Stimulated activated CD8-positive, alpha-beta memory T cell treated with anti-CD3 and anti-CD28 coated beads, Interleukin-4, amount 100 ng/mL, for 1 hour (primary cell): ENCODE measurements at places on chromosomes 5 and 9.

DNA sequence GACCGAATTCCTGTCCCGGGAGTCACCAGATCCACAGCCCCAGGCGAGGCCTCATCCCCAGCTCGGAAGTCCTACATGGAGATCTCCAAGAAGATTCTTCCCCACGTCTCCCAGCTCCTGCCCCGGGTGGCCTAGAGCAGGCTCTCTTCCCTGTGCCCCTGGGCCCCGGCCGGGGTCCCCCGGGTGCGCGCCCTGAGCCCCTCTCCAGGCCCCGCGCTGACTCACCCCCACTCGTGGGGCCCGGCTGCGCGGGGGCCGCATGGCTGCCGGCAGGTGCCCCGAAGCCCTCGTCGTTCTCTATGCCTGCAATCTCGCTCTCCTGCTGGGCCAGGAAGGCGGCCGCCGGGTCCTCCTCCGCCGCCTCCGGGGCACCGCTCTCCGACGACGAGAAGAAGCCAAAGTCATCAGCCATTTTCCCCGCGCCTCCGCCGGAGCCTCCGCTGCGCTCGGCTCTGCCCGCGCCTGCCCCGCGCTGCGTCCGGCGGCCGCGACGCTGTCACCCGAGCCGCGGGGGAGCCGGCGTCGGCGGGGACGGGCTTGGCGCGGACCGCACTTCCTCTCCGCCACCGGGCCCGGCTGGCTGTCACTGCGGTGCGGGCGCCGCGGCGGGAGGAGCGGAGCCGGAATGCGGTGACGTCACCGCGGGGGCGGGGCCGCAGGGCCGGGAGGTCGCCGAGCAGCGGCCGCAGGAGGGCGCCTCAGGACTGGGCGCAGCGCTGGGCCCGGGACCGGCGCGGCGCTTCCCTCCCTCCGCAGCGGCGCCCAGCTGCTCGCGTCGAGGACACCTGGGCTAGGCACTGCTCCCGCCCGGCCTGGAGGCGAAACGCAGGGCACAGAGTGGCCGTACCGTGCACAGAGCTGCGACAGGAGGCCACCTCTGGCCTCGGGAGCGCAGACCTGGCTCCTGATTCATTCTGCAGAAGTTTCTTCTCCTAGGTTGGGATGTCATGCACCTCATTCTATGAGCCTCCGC lies at the start of gene CLTB:
Gene CLTB (minus strand): TSS at position 588 of the 973 bp plus-strand sequence. CDS start 176 bp downstream, at position 412.
- DNase-seq = peak; percentile 83

DNA sequence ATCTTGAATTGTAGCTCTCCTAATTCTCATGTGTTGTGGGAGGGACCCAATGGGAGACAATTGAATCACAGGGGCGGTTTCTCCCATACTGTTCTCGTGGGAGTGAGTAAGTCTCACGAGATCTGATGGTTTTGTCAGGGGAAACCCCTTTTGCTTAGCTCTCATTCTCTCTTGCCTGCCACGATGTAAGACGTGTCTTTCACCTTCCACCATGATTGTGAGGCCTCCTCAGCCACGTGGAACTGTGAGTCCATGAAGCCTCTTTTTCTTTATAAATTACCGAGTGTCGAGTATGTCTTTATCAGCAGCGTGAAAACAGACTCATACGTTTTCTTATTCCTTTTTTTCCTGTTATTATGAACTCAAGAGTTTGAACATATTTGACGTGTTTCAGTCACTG lies 39.1 kb downstream of the RETREG1 start:
- no peak for DNase-seq

DNA sequence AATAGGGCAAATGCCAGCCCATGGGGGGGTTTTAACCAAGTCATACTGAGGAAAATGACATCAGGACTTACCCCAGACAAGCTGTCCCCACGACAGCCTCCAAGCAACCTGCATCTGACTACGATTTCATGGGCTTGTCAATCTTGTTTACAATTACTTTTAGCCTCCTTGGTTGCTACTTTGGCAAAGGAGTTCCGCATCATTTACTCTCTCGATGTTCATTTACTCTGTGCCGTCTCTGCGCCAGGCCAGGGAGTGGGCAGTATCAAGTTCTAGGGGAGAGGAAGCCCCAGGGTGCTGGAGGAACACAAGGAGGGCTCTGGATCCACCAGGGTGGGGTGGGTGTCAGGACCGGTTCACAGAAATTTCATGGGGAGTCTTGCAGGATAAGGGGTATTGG lies 23.9 kb downstream of the PTPN3 start:
- DNase-seq = no peak

DNA sequence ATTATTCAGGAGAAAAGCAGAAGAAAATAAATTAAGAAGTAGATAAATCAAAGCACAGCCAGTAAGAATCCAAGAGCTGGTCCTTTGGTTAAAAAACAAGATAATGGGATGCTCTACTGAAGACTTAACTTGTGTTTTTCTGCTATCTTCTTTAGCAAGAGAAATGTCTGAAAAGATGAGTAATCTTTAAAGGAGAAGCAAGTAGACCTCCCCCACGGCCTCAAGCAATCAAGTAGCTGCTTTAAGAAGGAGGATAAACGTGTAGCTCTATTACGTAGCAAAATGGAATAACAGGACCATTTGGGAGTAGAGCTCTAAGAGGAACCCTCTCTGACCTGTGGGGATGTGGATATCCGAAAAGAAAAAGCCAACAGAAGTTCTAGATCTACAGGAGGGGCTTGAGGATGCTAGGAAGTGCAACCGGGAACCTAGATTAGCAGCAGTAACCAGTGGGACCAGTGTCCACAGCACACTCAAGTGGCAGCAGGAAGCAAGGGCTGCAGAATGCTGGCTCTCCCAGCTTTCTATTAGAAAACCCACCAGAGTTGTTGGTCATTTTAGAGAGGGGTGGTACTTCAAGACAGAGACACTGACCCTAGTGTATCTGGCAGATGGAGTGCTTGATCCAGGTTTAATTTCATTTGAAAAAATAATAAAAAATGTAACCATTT lies 185.4 kb downstream of the GABBR2 start:
- no peak for DNase-seq

DNA sequence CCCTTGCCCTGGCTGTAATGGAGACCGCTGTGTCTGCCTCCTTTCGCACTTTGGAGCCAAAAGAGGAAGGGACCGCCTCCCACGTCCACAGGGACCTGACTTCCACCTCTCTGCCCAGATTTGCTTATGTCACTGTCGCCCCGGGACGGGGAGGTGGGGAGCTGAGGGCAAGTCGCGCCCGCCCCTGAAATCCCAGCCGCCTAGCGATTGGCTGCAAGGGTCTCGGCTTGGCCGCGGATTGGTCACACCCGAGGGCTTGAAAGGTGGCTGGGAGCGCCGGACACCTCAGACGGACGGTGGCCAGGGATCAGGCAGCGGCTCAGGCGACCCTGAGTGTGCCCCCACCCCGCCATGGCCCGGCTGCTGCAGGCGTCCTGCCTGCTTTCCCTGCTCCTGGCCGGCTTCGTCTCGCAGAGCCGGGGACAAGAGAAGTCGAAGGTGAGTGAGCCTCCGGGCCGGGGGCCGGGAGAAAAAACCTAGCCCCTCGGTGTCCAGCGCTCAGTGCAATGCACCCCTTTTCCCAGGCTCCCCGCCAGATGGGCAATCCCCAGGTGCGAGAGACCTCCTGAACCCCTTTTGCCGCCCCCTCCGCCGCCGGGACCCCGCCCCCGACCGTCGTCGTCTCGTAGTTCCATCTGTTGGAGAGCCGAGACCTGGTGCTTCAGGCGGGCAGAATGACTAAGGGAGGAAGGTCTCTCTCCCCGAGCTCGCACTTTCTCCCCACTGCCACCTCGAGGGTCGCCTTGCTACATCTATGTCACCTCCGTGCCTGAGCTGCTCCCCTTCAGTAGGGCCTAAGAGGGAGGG lies at the start of gene GPX3:
Gene GPX3 (plus strand): TSS at position 288 of the 807 bp plus-strand sequence. CDS start 64 bp downstream, at position 352.
- no peak for DNase-seq

GRCh38 chr5:83177803-83178202 lies 100.5 kb downstream of the XRCC4 start:
- no peak for DNase-seq

- DNase-seq = no peak
Measured at GRCh38 chr5:65475895-65476294, 5.8 kb downstream of the ADAMTS6 start.

DNA sequence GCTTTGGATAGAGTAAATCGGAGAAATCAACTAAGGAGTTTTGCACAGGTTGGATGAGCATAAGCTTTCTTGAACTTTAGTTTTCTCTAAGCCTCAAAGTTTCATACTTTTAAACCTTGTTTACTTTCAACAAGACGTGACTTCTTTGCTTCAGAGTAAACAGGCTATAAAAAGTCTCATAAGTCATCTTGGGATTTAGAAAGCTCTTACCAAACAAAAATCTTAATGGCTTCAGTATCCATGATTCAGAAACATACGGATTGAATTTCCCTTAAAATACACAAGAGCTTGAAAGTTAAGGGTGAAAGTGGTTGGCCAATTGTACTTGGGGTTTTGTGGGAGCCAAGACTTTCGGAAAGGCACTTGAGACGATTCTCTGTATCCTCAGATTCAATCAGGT lies 270.9 kb upstream of the ANKH start:
- DNase-seq = no peak

DNA sequence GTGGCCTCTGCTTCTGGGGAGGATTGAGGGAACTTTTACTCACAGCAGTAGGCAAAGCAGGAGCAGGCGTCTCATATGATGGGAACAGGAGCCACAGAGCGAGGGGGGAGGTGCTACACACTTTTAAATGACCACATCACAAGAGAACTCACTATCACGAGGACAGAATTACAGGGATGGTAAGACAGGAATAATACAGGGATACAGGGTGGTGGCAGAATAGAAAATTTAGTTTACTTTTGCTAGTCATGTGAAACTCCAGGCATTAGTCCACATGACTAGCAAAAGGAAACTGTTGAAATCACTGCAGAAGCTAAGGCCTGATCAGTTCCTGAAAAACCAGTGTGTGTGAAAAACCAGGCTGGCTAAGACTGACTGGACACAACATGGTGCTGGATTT lies 382.4 kb downstream of the NNT start:
- no peak for DNase-seq

GRCh38 chr5:132055808-132056609 lies 4.4 kb upstream of the IL3 start:
- DNase-seq = no peak

GRCh38 chr5:80288177-80288576 lies 31.6 kb upstream of the SPZ1 start:
- no peak for DNase-seq

DNA sequence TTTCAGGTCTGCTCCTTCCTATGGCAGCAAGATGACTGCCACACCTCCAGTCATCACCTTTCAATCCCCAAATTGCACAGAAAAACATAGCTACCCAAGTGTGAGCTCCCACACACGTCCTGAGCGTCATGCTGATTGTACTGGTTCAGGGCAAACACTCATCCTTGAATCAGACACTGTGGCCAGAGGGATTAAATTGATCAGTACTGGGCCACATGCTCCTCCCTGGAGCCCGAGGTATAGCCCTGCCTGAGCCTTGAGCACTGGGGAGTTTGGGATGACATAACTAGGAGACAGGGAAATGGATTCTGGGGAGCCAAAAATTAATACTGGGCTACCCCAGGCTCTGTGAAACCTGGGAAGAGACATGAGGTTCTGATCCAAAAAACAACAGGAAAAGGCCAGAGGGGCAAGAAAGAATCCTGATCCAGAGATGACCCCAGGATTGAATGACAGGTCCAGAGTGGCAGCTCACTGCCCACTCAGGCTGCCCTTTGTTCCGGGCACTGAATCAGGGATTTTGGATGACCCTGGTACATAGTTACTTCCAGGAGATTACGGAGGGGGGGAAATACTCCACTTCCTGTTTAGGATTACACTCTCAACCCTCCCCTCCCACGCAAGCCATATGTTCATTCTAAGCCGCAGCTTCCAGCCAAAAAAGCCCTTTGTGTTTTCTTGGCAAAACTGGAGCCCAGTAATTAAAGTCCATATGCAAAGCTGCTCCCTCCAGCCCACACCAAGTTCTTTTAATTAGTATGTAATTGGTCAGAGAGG lies 141.6 kb upstream of the SPRY4 start:
- no peak for DNase-seq

GRCh38 chr5:172114875-172115422 lies 73.1 kb downstream of the STK10 start:
- peak; percentile 38 for DNase-seq

DNA sequence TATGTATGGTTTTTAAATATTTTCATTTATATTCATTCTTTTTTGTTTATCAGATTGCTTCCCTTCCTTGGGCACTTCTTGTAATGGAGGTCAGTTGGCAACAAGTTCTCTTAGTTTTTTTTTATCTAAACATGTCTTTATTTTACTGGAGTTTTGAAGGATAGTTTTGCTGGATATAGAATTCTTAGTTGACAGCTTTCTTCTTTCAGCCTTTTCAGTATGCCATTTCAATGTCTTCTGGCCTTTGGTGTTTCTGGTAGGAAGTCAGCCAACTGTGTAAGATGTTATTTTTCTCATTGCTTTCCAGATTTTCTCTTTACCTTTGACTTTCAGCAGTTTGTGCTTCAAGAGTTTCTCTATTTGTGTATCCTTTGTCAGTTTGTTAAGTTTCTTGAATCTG lies 14.2 kb downstream of the SLC12A2 start:
- DNase-seq = no peak

- DNase-seq = no peak
Measured at GRCh38 chr9:86222667-86223066, 36.8 kb downstream of the C9orf153 start.

DNA sequence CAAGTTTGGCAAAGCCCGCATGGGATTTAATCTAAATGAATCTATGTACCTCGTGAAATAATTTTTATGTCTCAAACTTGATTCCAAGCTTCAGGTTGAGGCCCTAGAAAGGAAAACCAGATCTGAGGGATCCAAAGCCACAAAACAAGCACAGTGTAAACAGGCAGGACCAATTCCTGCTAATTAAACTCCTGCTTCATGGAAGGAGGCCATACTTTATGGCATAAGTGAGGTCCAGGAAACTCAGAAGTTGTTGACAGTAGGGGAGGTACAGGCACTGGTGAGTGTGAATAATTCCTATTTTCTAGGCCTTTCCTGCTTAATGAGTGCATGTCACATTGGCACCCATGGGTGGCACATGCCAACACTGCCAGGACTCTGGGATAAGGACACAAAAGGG lies 648.6 kb upstream of the SGCD start:
- no peak for DNase-seq

DNA sequence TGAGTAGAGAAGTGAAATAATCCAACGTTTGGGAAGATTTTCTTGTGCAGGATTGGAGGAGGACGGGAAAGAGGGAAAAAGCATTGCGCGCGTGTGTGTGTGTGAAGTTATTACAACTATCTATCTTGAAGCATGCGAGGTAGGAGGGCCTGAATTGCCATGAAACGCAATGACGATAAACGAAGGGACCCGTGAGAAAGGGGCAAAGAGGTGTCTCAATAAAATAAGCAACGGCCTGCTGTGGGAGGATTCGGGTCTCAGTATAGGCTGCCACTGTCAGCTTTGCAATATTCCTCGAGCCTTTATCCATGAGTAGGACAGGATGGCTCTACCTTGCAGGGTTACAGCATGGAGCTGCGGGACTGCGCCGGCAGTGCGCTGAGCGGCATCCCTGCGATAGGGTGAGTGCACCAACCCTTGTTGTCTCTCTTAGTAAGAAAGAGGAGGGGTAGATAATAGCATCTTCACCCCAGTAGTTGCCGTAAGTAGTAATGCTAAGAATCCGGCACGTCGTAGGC lies 631 bp upstream of the RCL1 start:
- no peak for DNase-seq

- no peak for DNase-seq
Measured at GRCh38 chr9:2427120-2427891, 194.3 kb upstream of the VLDLR start.
